ENCODE measurements at places on chromosomes 12 and 14. TPM values are rescaled to one million over a fixed set of nuclear protein-coding genes. Genes with fewer than 3 reads are reported as not detected.
A peak's percentile ranks its signal among the peaks of the same experiment; 100 is the strongest.

The HOXC13 gene
- not detected for total RNA-seq

The TTC6 gene
- not detected for total RNA-seq

The CACNA1C gene
- 48.5 TPM for total RNA-seq

- no peaks in the 10 kb centered on the region for H3K36me3 ChIP-seq
- DNase-seq, result no peak
- H3K27me3 ChIP-seq, result no peaks in the 10 kb centered on the region
- peak overlapping the region; percentile 40 for H3K27ac ChIP-seq
- no peak overlapping the region for H3K4me3 ChIP-seq
Observed at GRCh38 chr14:61577506-61577931, 117.8 kb upstream of the HIF1A start.

DNA sequence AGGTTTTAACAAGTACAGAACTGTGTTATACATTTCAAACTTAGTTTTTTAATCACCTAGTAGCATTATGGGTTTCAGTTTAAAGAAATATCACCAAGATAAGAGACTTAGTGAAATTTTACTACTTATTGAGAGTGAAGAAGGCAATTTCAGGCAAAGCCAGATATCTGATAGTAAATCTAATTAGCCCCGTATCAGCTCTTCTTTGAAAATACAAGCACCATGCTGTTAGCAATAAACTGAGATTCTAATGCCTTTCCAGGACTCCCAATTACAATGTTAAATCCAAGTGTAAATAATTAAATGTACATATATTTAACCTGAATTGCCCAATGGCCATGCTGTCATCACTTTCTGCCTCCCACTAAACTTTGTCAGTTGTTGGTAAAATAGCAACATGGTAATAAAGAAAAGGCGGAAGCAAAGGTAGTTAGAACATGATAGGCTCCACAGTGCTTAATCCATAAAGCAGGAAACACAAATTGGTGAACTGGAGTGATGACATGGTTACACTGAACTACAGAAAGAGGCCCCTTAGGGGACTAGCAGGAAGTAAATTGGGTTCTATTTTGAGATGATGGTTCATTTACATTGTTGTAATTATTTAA is 646.1 kb downstream of the C12orf50 start:
- H3K36me3 ChIP-seq, result no peaks in the 10 kb centered on the region
- H3K27me3 ChIP-seq, result no peaks in the 10 kb centered on the region
- DNase-seq, result no peak
- H3K4me1 ChIP-seq, result no peaks in the 10 kb centered on the region

GRCh38 chr12:10636611-10637010 is 23.2 kb upstream of the MAGOHB start:
- no peak for DNase-seq
- no peaks in the 10 kb centered on the region for H3K4me1 ChIP-seq
- H3K36me3 ChIP-seq, result no peaks in the 10 kb centered on the region
- H3K4me3 ChIP-seq, result no peak overlapping the region
- no peak overlapping the region for H3K27ac ChIP-seq
- no peaks in the 10 kb centered on the region for H3K27me3 ChIP-seq
